ENCODE measurements at places on chromosomes 4 and X.

DNA sequence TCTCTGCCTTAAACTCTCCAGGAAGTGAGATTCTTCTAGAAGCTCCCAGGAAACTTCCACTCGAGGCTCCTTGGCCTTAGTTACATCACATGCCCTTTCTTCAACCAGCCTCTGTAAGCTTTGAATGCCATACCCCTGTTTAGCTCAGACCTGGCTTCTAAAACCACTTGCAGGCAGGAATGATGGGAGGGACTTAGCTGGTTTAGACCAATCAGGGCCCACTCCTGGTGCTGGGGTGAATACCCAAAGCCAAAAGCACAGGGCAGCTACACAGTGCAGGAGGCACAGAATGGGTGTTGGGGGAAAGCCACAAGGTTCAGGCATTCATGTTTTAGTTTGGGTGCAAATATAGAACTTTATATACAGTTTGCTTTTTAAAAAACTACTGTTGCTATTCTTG lies 296.2 kb downstream of the FRMPD4 start:
- no peak for DNase-seq

DNA sequence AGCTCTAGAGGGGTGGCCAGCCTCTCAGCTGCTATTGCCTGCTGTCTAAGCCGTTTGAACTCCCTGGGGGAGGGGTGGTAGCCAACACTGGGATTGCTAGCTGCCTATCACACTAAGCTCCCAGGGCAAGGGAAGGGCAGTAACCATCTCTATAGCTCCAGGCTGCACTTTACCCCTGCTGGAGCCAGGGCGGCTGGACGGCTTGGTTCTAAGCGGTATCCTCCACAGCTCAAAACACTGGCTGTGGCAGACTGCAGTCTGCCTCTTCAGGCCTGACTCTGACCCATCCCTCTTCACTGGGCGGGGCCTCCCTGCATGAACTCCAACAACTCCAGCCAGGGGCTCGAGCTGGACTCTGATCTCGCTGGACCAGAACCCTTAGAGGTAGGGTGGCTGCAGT lies 55.3 kb upstream of the GNRHR start:
- no peak for DNase-seq

- no peak for DNase-seq
These were observed 104.7 kb upstream of the EGFL6 start for GRCh38 chrX:13464599-13465275.

GRCh38 chrX:50202539-50202938 lies 1.7 kb upstream of the AKAP4 start:
- no peak for DNase-seq

GRCh38 chr4:18250564-18250963 lies 229.0 kb upstream of the LCORL start:
- no peak for DNase-seq

DNA sequence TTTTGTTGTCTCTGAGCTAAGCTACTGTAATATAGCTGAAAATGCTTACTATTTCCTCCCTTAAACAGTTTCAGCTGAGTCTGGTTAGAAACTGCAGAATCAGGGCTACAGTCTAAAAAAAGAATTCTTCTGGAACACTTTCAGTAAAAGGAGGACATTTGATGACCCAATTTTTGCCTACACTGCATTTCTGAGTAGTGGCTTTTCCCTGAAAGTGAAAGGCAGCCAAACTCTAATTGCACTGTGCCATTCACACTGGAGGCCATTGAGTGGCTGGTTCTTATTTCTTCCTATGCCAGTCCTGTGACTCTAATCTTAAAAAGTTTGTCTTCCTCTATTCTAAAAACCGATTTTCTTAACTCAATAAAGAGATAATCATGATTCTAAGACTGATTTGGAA lies 526.0 kb downstream of the CFAP47 start:
- DNase-seq, result no peak

GRCh38 chrX:9866633-9867032 lies 80.4 kb downstream of the SHROOM2 start:
- DNase-seq, result no peak

GRCh38 chr4:178738026-178738425 lies 1295.8 kb upstream of the AGA start:
- no peak for DNase-seq

GRCh38 chr4:73922766-73923630 lies 53.8 kb downstream of the CXCL1 start:
- no peak for DNase-seq

- no peak for DNase-seq
These were observed 139.9 kb downstream of the NDST3 start for GRCh38 chr4:118173956-118174725.

- no peak for DNase-seq
These were observed 1299.9 kb downstream of the C4orf33 start for GRCh38 chr4:130395871-130396270.

Measured in vagina (tissue), 2 donors.